ENCODE measurements at places on chromosomes 4 and X.

GRCh38 chr4:57443787-57444186, 333.6 kb upstream of the IGFBP7 start:
- DNase-seq = no peak

GRCh38 chrX:112840382-112841113, at the start of gene AMOT:
TSS of gene AMOT (minus strand) at chrX:112840831. CDS start at chrX:112823126, 17,705 bp downstream.
- DNase-seq = peak; percentile 43

DNA sequence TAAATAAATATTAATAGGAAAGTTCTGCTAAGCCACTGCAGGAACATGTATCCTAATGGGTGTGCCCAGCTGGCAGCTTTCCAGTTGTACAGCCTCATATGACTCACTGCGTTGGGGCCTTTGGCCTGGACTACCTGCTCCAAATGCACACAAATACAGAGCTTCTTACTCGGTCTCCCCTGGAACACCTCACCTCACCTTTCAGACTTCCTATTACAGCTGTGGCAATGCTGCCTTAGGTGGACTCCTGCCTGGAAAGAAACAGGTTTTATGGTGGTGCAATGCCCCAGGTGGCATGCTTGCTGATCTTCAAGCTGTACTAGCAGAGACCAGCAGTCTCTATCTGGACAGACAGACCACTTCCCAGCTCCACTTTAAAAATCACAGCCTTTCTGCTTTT, 85.7 kb upstream of the EXOC1L start:
- DNase-seq = peak; percentile 90

GRCh38 chr4:93732509-93732908, 96.0 kb upstream of the ATOH1 start:
- no peak for DNase-seq

DNA sequence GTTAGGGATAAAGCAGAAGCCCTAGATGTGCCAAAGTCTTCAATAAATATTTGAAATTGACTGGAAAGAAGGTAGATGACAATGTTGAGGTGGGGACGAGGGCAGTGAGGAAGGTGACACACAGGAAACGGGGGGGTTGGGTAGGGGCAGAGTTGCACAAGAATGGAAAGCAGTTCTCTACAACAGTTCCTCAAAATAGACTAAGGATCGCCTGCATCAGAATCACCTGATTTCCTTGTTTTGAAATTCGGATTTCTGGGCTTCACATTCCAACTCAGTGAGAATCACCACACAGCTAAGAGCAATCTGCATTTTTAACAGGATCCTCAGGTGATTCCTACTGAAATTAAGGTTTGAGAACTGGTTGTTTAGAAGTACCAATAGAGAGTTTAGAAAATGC, 70.6 kb downstream of the ARFIP1 start:
- peak; percentile 20 for DNase-seq

- peak; percentile 23 for DNase-seq
These were observed 62.5 kb upstream of the NFKB1 start for GRCh38 chr4:102438396-102439235.

- no peak for DNase-seq
These were observed 95.2 kb upstream of the DKK2 start for GRCh38 chr4:107131295-107131694.

GRCh38 chrX:110015915-110016314, 13.0 kb downstream of the TMEM164 start:
- DNase-seq = no peak

GRCh38 chr4:80035336-80035735, 37.7 kb downstream of the ANTXR2 start:
- DNase-seq = no peak

DNA sequence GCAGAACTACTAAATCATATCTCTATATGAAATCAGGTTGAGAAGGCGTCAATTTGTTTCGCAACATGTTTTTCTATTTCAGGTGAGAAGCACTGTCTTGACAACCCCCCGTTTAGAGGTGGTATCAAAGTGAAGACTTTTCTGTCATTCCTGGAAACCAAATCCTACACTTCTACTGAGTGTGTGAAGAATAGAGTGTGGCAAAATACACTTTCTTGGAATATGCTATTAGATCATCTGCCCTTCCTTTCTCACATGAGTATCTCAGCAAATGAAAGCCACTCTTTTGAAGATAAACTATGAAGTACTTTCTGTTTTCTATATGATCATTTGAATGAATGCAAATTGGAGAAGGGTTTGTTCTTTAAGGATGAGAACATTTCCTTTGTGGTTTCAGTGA, 174.0 kb upstream of the FMR1 start:
- no peak for DNase-seq

GRCh38 chr4:97868097-97868496, 275.2 kb downstream of the STPG2 start:
- no peak for DNase-seq

DNA sequence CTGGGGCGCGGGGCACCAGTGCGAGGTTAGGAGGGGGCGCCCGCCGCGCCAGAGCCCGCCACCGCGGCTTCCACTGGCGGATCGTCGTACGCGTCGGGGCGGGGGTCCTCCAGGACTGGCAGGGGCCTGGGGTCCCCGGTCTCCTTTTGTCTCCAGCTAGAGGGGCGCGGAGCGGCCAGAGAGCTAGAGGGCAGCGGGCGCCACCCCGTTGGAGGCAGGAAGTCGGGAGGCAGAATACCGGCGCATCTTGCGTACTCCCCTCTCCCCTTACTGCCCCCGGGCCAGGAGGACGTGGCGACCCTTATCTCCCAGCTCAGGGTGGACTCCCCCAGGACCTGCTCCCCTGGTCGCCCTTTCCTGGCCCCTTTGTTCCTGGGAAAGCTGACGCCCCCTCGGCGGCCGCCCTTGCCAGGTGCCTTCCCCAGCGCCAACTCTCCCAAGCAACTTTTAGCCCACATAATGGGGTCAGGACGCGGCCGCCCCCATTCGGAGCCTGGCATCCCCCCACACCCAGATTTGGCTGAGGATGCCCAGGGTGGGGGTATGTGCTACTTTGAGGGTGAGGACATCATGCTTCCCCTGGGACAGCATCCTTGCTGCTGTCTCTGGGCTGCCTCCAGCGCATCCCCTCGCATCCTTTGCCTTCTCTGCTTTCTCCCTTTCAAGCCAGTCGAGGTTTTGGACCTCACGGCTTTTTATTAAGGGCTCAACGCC, 933 bp downstream of the CNKSR2 start:
- DNase-seq = no peak

DNA sequence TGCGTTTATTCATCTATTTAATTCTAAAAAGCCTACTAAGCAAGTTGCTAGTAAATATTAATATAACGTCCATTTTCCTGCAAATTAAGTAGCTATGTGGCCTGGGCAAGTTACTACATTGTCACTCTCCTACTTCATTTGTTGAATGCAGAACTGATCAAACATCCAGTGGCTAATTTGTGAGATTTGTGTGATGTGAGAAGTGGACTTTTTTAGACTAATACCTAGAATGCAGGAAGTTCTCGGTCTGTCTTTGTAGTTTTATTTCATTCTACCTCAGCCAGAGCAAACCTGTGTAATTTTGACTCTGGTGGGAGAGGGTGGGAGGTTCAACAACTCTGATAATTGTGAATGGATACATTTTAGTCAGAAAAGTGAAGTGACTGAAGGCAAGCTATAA, 840 bp downstream of the GUF1 start:
- no peak for DNase-seq

- no peak for DNase-seq
These were observed 228.5 kb downstream of the PCDH7 start for GRCh38 chr4:30948653-30949052.

GRCh38 chr4:86594559-86595425, 677 bp downstream of the PTPN13 start:
- peak; percentile 21 for DNase-seq

GRCh38 chrX:47815901-47816845, 20.5 kb upstream of the ZNF81 start:
- peak; percentile 79 for DNase-seq

DNA sequence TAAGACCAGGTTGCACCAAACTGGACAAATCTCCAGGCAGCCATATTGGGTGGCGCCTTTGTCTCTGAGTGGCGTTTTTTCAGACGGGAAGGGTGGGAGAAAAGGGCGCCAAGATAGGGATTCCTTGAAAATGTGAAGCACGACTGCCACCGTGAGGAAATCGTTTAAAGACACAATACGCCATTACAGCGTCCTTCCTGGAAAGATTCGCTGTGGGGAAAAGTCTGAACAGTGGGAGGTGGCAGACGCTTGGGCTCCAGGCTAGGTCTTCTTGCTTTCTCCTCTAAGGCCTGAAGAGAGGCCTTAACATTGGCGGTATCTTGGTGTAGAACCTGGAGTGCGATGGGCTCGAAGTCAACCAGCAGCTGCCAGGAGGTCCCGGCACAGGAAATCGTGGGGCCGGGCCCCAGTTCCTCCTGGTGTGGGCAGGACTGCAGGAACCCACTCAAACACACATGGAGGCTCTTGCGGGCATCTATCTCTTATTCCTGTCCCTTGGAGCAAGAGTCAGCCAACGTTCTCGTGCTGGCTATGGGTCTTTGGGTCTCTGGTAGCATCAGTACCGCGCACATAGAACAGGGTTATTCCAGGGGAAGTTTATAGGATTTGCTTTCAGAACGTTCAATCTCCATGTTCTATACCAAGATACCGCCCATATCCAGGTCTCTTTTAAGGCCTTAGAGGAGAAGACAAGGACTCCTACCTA, 208.8 kb downstream of the OR13H1 start:
- DNase-seq = no peak

GRCh38 chr4:37754410-37755185, 68.4 kb upstream of the RELL1 start:
- peak; percentile 47 for DNase-seq

DNA sequence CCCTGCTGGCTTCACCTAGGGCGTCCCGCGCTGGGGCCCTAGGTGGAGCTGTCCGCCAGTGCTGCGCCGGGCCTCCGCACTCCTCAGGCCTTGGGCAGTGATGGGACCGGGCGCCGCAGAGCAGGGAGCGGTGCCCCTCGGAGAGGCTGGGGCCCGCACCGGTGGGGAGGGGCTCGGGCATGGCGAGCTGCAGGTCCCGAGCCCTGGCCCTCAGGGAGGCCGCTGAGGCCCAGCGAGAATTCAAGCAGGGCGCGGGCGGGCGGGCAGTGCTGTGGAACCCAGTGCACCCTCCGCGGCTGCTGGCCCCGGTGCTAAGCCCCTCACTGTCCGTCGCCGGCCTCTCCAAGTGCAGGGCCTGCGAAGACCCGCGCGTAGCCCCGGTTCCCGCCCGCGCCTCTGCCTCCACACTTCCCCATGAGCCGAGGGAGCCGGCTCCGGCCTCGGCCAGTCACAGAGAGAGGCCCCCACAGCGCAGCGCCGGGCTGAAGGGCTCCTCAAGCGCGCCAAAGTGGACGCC, 565.1 kb upstream of the NDST4 start:
- DNase-seq = no peak

DNA sequence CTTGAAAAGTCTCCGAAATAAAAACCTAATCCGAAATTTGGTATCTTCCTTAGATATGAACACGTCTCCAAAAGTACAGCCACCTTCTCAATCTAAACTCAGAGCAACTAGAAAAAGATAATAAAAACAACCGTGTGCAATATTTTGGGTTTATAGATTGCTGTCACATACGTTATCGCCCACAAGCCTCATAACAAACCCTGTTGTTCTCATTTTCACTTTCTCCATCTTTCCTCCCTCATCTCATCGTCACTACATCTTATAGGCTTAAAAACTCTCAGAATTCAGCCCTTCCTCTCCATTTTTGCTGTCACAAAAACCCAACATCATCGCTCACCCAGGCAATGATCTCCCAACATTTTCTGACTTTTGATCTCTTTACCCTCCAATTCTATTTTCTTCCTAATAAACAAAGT, 448 bp upstream of the SCFD2 start:
- no peak for DNase-seq

DNA sequence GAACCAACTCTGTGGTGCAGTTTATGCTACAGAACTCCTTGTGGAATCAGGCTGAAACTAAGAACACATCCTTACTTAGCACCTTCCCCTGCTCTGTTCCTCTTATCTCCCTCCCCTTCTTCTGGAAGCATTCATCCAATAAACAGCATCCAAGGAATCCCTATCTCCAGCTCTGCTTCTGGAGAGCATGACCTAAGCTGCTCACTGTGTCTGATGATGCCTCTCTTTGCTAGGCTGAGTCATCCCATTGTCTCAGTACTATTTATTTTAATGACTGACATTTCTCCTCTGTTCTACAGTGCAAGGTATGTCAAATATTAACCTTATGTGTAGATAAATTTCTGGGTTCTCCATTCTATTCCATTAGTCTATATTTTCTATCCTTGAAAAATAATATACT, 71.2 kb downstream of the BEND2 start:
- DNase-seq = no peak

DNA sequence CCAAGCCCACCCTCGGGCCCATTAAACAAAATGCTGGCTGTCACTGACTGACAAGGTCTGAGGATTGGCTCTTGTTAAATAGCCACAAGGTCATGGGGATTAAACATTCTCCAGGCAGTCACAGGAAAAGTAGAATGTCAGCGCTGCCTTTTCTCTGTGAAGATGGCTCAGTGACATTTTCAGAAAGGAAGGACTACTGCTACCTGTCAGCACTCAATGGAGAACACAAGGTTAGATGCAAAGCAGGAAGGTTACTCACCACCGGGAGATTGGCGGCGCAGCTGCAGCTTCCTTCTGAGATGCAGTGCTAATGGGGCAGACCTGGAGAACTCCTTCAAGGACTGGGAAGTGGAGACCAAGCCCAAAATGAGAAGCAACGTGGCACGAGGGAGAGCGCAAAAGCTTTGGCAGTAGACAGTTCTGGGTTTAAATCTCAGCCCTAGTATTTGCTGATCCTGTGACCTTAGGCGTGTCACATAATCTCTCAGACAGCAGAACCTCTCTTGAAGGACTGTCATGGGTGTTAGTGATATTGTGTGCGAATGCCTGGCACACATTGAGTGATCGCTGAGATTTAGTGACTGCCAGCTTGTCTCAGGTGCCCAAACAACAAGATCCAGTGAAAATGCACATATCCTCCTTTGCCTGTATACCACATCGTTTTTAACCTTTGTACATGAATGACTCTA, 213.1 kb upstream of the BOD1L1 start:
- no peak for DNase-seq

GRCh38 chrX:112577146-112577545, 102.6 kb downstream of the LHFPL1 start:
- DNase-seq = no peak

- no peak for DNase-seq
These were observed 51.5 kb downstream of the SLC9A7 start for GRCh38 chrX:46707274-46707965.

- no peak for DNase-seq
These were observed 420.5 kb downstream of the TLL1 start for GRCh38 chr4:166293556-166293955.

GRCh38 chr4:106302062-106302438, 14.0 kb downstream of the TBCK start:
- DNase-seq = no peak

- no peak for DNase-seq
These were observed 28.8 kb downstream of the FAM199X start for GRCh38 chrX:104195013-104195412.

DNA sequence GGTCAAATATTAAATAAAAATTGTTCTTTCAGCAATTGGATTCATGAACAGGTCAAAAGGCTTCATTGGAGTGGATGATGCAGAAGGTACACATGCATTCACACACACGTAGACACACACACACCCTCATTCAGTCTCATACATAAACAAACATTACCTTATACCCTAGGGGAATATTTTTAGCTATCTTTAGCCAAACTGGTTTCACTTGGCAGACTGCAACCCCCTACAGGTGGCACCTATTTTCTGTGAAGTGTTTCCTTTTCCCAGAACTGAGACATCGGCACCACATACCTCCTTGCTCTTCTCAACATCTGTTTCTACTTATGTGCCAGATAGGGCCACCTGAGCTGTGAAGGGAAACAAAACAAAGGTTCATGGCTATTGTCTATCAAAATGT, 18.5 kb upstream of the KDR start:
- DNase-seq = no peak
